GM06990 (cell line): ENCODE measurements at places on chromosomes 13 and 19.

DNA sequence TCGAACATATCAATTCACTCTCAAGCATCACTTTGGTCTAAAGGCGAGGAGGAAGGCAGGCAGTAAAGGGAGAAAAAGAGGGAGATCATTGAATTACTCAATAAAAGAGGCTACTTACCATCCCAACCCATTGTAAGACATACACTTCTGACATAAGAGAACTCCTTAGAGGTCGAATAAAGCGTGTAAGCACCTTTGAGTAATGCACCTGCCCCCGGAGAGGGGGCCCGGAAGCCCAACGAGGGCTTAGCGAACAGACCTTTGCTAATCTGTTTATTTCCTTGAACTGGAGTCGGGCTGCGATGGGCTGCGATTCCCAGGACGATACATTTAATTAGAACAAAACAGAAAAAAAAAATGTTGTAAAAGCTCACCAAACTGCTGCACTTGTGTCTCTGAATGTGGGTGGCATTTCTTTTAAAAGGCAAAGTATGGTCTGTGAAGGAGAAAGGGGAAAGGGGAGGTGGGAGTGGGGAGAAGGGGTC is 3.0 kb downstream of the ZC3H4 start:
- no peak for DNase-seq

DNA sequence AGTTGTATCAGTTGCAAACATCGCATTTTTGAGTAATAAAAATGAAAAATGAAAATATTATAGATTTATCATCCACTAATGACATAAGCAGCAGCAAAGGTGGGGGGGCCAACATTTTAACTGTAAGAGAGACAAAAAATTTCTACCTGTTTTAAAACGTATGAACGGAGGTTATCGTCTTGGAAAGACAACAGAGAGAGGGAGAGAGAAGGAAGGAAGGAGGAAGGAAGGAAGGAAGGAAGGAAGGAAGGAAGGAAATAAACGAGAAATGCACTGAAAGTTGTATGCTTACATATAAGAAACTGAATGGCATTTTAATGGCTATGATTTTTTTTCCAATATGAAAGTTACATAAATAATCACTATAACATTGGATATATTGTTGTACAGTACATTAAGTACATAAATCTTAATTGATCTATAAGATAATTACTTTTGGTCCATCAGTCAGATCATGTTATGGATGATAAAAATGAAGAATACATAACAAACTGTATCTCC is 862.8 kb upstream of the SLITRK1 start:
- DNase-seq = no peak

DNA sequence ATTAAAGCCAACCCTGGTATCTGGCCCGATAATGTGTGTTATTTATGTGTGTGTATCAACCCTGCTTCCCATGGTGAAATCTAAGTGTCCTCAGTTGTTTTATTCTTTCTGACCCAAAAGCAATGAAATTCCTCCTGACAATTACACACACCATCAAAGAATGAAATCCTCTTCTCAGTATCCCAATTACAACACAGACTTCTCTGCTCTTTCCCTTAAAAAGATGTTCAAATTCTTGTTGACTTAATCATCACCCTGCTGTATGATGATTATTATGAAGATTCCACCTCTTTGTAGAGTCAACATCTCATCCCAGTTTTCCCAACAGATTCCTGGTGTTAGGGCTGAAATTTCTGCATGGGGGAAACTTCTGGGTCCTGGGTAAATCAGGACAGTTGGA is 8.9 kb upstream of the TRPC4 start:
- DNase-seq = no peak

DNA sequence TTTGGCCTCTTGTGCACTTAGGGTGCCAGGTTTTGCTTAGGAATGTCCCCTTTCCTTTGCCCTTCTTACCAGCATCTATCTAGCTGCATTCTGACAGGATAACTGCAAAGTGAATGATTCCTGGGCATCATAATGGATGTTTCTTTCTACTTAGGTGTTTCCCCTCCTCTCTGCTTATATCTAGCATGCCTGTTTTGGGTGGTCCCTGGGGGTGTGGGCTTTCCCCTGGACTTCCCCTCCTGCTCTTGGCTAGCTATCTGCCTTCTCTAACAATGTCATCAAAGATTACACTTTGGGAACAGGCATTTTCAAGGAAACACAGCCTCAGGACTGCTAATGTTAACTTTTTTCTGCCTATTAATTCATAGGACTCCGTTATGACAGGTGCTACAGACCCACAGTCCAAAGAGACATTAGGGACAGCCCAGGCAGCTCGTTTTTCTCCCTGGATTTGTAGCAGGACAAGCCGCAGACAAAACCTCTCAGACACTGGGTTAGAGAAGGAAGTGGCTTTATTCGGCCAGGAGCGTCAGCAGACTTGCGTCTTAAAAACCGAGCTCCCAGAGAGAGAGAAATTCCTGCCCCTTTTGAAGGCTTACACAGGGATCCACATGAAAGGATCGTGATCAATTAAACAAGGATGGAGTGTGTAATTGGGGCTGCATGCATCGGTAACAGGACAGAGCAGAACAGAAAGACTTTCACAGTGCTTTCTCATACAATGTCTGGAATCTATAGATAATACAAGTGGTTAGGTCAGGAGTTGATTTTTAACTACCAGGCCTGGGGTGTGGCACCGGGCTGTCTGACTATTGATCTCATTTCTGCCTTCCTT is 17.3 kb downstream of the ZNF700 start:
- DNase-seq = no peak

DNA sequence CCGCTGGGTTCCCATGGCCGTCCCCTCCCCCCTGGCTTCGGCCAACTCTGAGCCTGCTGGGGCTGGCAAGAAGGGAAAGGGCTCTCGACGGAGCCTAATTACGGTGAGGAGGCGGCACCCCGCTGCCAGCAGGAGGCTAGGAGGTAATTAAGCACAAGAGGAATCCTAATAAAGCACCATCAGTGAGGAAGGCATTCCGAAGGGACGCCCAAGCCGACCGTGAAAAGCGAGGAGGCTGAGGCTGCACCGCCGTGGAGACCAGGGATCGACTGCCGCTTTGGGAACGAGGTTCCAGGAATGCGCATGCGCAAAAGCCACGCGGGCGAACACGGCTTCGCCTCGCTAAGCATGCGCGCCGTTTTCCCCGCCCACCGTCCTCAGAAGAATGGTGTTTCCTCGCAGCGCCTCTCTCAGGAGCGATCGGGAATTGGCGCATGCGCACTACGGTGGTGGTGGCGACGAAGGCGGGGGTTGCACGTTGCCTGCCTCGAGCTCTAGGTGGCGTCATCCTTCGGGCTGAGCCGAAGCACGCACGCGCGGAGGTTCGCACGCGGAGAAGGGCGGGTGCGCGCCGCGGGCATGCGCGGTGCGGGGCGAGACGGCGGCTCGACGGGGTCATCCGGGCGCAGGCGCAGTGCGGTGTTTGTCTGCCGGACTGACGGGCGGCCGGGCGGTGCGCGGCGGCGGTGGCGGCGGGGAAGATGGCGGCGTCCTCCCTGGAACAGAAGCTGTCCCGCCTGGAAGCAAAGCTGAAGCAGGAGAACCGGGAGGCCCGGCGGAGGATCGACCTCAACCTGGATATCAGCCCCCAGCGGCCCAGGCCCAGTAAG is at the start of gene MAP2K7:
Gene MAP2K7 (plus strand): TSS at position 634 of the 830 bp plus-strand sequence. CDS start 68 bp downstream, at position 702.
- DNase-seq = peak; percentile 100

DNA sequence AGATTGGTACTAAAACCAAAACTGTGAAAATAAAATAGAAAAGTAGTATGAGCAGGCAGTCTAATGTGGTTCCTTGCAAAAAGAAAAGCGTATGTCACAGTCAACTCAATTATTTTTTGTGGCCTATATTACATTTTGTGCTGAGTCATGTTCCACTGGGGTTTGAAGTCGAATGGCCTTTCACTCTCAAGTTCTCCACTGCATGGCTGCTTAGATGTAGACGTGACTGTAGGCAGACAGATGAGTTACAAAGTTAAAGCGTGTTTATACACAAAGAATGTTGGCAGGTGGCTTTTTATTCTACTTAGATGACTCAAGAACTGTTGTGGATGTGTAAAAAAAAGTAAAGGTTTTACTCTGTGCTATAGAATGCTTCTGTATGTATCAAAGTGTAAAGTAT is 133.9 kb downstream of the SLITRK6 start:
- no peak for DNase-seq

- DNase-seq = no peak
These were observed 15.2 kb downstream of the GAS6 start for GRCh38 chr13:113848431-113849260.

DNA sequence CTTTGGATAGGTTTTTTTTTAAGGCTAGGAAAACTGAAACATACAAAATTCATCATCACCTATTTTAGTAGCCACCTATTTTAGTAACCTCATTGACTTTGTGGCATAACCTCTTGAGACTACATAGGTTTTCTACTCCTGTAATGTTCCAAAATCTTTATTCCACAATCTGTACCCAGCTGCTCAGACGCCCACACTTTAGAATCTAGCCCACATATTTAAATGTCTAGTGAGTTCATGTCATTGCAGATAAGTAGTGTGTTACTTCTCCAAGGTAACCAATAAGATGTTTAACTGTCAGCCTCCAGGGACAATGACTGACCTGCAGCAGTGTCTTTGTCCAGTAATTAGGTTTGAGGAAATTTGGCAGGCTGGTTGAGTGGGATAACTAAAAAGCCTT is 330.2 kb downstream of the MZT1 start:
- no peak for DNase-seq

DNA sequence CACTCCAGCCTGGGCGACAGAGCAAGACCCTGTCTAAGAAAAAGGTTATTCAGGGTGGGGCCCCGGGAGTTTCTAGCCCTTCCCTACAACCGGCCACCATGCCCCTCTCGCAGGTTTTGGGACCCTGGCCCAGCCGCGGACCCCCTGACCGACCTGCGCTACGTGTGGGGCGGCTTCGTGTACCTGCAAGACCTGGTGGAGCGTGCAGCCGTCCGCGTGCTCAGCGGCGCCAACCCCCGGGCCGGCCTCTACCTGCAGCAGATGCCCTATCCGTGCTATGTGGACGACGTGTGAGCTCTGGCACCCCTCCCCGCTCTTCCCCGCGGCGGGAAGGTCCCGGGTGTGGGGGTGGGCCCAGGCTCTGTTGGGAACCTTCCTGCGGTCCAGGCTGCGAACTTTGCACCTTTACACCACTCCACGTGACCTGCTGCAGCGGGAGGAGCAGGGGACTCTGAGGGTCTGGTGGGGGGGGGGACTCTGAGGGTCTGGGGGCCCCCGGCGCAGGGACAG is 6.3 kb downstream of the ABCA7 start:
- no peak for DNase-seq

- DNase-seq = no peak
These were observed 52.4 kb downstream of the TSHZ3 start for GRCh38 chr19:31296741-31297390.

DNA sequence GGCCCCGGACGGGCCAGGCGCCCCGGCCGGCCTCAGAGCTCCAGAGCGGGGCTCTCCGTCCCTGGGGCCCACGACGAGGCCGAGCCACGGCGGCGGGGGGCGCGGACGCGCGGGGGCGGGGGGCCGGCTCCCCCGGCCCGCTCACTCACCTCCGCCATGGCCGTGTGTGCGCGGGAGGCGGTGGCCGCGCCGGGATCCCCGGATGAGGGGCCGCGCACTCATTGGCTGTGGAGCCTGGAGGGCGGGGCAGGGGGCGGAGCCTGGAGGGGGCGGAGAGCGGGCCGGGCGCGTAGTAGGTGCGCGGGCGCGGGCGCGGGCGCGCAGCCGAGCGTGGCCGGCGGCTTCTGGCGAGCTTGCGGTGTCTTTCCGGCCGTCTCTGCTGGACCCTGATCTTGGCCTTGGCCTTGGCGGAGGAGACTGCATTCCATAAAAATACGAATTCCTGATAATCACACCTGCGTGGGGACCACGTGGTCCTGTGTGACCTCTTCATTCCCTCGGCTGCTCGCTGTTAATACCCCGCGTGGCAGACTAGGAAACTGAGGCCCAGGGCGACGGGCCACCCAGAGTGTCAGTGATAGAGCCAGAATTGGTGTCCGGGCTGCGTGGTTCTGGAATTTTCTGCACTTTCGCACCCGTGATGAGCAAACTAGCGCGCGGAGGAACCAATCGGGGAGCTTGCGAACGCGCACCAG is at the start of gene MIER2:
Gene MIER2 (minus strand): TSS at position 172 of the 695 bp plus-strand sequence. CDS start 14 bp downstream, at position 158.
- DNase-seq = peak; percentile 87

- peak; percentile 61 for DNase-seq
These were observed 5.3 kb downstream of the DHPS start for GRCh38 chr19:12676384-12676792.

- DNase-seq = no peak
These were observed 1019.4 kb upstream of the SLC10A2 start for GRCh38 chr13:104085611-104086010.

DNA sequence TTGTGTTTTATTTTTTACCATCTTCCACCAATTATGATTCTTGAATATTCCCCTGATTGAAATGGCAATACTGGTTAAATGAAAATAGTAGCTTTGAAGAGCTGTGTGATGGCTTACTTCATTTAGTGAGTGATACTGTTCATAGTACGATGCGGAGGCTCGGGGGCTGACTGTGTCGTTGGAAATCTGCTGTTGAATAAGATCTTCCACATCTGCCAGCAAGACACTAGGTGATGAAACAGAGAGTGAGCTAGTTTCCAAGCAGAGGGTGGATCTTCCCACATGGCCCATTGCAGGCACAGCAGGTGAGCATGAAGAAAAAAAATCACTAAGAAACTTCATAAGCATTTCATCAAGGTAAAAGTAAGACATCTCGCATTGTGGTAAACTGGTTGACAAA is 22.5 kb downstream of the CPB2 start:
- DNase-seq = no peak

DNA sequence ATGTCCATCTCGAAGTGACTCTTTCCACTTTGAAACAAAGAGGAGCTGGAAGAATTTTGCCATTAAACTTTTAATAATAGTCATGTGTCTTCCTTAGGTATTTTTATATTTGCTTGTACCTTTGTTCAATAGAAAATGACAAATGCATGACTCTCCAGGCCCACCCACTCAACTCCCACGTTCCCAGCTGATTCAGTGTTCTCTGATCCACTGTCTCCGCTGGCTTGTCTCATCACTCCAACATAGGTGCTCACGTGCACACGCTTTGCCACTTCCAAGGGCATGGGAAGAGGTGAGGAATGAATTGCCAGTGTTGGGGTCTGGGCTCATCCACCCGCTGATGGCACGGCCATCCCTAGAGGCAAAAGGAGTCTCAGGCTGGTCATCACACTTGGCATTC is 24.5 kb downstream of the RASL11A start:
- no peak for DNase-seq

DNA sequence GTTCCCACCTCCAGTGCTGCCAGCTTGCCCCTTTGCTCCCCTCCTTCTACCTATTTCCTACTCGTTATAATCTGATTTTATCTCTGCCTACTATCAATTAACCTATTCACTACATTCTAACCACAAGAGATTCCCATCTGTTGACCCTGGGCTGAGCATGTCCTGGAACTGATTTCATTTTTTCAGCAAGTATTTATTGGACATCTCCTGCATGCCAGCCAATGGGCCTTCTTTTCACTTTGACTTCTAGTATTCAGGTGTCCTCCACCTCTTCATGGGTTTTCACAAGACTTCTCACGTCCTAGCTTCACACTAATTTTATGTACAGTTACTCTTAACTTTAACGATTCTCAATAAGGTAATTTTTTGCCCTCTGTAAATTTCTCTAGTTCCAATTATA is 282.7 kb upstream of the KLHL1 start:
- DNase-seq = no peak
